AG10803 (cell line): ENCODE measurements at places on chromosomes 12 and 14.

- DNase-seq: no peak
Observed at GRCh38 chr12:50246197-50246865, 37.0 kb downstream of the LIMA1 start.

DNA sequence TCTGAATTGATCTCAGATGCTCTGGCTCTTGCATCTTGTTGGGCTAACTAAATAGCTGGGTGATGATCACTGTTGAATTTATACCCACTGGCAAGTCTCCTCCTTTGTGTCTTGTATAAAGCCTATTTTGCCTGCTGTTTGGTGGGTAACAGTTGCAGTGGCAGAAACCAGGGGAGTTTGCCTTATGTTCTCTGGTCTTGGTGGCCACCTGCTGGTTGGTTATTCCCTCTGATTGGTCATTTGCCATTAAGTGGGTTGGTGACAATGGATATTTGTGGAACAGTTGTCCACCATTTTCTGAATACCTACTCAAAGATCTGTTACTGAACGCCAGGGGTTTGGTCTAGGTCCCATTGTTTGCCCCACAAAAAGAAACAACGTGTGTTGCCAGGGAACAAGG, 52.1 kb downstream of the AVPR1A start:
- no peak for DNase-seq

DNA sequence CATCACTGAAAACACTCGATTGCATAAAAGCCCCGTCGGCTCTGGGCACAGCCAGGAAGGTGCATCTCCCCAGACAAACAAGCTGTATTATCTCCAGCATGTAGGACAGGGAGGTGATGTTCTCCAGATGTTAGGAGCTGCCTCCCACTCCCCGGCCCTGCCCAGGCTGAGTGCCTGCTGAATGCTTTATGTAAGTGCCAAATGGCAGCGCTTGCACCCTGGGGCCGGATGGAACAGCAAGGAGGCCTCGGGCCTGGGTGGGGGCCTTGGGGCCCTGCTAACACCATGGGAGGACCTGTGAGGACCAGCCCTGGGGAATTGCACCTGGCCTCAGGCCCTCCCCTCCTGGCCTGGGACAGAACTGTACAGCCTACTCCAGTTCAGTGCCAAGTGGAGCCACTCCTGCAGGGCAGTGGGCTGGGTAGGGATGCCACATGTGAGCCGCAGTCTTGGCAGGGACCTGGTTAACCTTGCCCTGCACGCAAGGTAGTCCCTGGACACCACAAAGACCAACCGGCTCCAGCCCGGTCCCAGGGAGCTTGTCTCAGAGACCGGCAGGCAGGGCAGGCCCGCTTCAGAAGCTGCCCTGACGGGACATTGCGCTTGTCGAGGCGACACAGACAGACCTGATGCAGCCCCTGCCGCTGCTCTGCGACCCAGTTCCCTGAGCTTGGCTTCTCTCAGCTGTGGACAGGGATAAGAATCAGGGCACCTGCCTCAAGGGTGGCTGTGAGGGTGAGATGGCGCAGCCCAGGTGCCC, 35.3 kb upstream of the PPP1R13B start:
- no peak for DNase-seq

GRCh38 chr12:88298761-88299242, 156.7 kb downstream of the TMTC3 start:
- DNase-seq: peak; percentile 86

GRCh38 chr12:109764123-109764522, 50.5 kb downstream of the FAM222A start:
- DNase-seq: no peak

DNA sequence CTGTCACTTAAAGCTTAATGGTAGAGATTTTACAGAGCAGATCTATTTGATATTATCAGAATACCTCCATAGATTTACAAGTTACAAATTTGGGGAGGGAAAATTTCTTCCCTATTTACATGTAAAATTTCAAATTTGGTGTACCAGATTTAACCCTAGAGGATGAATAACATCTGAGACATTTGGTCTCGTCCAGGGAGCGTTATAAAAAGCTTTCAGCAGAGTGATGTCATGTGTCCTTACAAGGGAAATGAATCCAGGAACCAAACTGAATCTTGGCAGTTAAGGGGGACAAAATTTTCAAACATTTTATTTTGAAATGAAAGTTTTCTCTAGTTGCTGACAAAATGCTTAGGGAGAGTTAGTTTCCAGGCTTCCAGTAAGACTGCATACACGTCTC, 4.5 kb upstream of the CDK17 start:
- no peak for DNase-seq

GRCh38 chr12:124006085-124006845, 33.2 kb downstream of the ZNF664 start:
- no peak for DNase-seq

DNA sequence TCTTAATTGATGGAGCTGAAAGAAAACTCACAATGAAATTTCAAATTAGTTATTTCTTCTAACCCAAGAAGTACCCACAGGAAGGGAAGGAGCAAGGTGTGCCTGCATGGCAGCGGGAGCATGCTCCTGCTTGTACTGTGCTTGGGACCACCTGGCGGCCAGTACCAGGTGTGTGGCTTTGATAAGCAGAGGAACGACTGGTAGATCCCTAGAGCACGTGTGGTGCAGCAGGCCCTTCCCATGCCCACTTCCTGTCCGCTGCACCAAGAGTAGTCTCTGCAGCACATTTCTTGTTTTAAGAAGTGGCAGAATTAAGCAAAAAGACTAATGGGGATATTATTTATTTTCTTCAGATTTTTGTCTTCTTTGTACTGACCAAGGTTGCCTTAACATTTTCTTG, 122.3 kb upstream of the ATF1 start:
- DNase-seq: no peak
